Fibroblast of pulmonary artery (primary cell): ENCODE measurements at places on chromosomes 5 and 9.
A peak's percentile ranks its signal among the peaks of the same experiment; 100 is the strongest.

GRCh38 chr9:124747065-124747464, 24.0 kb downstream of the NR6A1 start:
- no peak for DNase-seq

DNA sequence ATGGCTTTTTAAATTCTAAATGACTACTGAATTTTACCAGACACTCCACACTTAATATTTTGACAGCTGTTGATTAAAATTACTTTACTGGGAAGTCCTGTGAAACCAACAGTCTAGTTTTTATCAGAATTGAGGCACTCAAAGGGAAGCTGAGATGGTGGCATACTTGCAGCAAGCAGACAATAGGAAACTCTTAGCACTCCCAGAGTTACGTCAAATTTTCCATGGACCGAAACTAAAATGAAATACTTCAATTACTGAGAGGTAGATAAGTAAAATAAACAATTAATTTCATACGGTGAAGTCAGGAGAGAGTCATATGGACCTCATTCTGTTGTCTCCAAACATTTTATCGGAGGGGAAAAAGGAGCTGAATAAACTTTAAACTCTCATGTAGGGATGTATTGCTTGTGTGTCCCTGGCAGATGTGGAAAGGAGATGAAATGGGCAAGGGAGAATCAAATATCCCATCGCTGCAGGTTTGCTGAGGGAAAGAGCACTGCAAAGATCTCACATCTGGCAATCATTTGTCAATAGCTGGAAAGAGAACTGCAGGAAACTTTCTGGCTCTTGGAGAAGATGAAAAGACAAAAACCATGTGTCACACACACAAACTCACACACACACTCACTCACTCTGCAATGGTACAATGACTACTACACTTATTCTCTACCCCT, 189.4 kb downstream of the BNC2 start:
- DNase-seq = no peak

GRCh38 chr9:90070469-90070868, 465.7 kb downstream of the GADD45G start:
- DNase-seq = no peak

DNA sequence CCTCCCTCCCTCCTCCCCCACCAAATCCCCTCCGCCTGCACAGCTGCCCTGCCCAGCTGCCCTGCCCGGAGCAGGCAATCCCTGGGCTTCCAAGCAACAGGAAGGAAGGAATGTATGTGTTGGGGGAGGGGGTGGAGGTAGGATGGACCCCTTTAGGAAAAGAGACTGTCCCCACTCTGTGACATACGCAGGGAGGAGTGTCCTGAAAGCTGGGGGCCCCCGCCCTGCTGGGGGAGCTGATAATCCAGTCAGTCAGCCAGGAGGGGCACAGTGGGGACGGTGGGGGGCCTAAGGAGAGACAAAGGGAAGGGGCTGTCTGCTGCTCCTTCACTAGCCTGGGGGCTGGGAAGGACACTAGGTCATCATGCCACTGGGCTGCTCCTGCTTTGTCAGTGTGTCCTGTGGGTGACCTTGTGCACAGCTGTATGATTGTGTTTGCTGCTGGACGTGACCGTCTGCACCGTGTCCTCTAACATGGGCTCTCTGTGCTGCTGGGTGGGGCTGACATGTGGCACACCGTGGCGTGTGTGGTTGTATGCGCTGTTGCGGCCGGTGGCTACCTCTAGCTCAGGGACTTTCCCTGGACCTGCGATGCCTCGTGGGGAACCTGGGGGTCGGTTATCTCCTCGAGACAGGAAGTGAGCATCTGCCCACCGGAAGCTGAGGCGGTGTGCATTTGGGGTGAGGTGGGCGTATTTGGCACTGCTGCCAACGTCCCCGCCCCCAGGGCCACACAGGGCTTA, 3.0 kb downstream of the N4BP3 start:
- DNase-seq = no peak

GRCh38 chr9:110797611-110798010, 129.0 kb downstream of the MUSK start:
- DNase-seq = peak; percentile 32

DNA sequence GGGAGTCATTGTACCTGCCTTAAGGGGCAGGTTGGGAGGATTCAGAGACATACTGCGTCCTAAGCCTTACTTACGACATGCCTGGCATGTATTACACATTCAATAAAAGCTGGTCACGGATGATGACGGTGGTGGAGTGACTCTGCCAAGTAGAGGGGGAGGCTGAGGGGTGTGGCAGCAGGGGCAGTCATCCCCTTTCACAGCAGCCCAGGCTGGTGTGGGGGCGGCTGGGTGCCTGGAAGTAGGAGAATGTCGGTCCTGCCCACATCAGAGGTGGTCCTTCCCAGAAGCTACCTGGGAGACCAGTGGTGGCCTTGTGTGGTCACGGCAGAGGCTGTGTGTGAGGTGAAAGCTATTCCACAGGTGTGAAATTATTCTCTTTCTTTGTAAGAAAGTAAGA, 8.9 kb downstream of the ZBTB34 start:
- no peak for DNase-seq

GRCh38 chr5:164265566-164265965, 760.1 kb downstream of the MAT2B start:
- DNase-seq = no peak

- no peak for DNase-seq
These were observed 730.1 kb downstream of the NR2F1-AS1 start for GRCh38 chr5:92850886-92851285.

DNA sequence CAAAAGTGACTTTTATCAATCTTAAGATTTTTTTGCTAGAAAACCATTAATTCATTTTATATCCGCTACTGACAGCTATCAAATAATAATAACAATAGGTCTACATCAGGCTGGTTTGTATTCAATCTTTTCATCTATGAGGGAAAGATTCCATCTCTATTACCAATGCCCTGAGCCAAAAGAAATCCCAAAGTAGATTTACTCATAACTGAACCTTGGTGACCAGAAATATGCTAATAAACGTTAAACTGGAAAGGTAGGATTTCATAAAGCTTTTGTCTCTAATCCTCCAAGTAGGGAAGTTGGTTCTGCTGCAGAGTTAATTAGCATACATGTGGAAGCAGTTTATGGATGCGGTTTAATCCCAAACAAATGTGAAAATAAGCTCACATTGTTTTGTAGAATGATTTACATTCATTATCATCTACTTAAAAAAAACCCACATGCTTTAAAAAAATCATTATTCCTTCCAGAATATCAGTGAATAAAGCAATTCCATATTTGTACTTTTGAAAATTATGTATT, 715.5 kb downstream of the CETN3 start:
- DNase-seq = no peak

DNA sequence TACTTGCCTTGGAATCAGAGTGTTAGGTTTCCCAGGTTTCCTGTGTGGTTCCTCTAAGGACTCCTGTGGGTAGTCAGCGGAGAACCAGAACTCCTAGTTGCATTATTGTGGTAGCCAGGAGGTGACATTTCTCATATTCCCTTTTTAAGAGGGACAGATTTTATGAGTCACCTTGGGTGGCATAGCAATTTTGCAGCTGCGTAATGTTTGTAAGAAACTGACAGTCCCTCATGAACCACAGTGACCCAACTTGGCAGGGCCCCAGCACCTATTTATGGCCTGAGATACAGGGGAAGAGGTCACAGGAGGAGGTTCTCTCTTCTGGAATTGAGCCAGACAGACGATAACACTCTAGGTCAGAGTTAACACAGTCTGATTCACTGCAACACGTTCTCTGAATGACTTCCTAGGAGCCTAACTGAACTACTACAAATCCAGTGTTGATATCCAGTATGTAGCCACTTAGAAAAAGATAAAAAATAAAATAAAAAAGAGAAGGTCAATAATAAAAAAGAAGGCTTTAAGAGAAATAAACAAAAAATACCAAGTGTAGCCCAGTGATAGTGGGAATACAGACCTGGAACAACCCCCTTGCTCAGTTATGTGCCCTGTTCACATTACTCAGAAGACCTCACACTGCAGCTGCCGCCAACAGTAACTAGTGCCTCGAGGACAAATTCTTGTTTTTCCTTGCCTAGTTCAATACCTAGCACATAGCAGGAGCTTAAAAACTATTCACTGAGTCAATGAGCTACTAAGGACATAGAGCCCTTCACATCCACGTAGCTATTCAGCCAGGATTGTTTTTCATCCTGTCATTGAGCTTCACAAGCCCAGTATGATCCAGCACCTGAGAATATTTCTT, 50.7 kb upstream of the VLDLR start:
- DNase-seq = peak; percentile 85

- DNase-seq = no peak
These were observed 6.1 kb downstream of the PRDM6 start for GRCh38 chr5:123094919-123095797.

- DNase-seq = no peak
These were observed 8.9 kb downstream of the IFNE start for GRCh38 chr9:21473236-21473635.

GRCh38 chr5:167442922-167443321, 848.5 kb upstream of the WWC1 start:
- no peak for DNase-seq

GRCh38 chr9:94212091-94212490, 47.0 kb upstream of the ZNF169 start:
- peak; percentile 11 for DNase-seq

GRCh38 chr9:121394292-121394691, 24.2 kb upstream of the STOM start:
- DNase-seq = no peak

DNA sequence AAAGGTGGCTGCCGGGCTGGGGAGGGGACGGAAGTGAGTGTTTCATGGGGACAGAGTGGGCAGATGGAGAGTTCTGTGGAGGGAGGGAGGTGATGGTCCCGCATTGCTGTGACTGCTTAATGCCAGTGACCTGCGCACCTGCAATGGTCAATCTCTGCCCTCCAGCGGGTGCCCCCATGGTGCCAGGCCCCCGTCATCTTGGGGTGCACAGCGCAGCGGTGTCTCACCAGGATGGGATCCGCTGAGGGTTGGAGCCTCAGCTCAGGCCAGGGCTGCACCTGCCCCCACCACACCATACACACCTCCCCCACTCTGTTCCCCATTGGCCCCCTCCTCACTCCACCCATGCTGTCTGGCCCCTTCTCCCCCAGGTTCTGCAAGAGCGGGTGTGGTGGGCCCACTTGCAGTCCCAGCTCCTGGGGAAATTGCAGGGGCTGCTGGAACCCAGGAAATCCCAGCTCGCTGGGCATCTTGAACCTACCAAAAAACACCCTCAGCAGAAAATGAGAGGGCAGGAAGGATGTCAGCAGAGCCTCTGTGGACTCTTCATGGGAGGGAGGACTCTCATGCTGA, 12.1 kb upstream of the CAMSAP1 start:
- DNase-seq = no peak

- DNase-seq = no peak
These were observed 8.1 kb downstream of the SPDL1 start for GRCh38 chr5:169591636-169592035.

GRCh38 chr5:139251281-139251687, 42.3 kb upstream of the MATR3 start:
- no peak for DNase-seq

DNA sequence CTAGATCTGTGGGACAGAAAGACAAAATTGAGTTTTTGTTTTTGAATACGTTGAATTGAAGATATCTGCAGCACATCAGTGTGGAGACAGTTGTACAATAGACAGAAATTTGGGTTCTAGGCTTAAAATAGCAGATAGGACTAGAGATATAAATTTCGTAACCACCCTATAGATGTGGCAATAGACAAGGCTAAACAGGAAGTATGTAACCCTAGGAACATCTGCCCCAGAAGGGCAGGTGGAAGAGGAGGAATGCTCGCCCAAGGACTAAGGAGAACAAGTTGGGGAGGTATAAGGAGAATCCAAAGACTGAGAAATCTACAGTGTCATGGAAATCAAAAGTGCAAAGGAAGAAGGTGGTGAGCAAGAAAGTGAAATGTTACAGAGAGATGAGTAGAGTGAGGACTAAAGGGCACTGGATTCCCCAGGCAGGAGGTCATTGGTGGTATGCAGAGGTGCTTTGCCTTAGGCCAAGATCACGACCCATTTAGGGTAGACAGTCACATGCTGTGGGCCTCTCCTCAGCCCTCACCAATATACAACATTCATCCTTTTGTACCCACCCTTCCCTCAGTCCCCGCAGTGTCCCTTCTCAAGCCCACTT, 109.1 kb upstream of the ELL2 start:
- DNase-seq = no peak

- peak; percentile 57 for DNase-seq
These were observed 279.8 kb upstream of the POU5F2 start for GRCh38 chr5:94021246-94021645.

- DNase-seq = no peak
These were observed 22.1 kb upstream of the LPCAT1 start for GRCh38 chr5:1545805-1546355.

GRCh38 chr5:132493241-132493640, 2.7 kb upstream of the IRF1 start:
- DNase-seq = no peak

- DNase-seq = no peak
These were observed 136.6 kb upstream of the STC2 start for GRCh38 chr5:173464813-173465212.

DNA sequence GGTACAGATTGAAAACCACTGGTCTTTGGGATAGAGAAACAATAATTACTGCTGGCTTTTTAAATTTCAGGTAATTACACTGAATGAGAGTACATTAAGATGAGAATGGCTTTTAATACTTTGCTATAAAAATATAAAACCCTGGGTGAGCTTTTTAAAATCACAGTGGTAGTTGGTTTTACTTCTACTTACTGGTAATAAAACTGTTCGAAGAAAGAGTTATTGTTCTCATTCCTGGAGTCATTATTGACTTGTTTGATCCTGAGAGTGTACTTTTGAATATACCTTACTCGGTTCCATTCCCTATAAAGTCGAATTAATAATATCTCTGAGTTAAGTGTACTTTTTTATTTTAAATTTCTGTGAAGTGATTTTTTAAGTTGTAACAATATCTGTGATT, 21.5 kb downstream of the MELK start:
- DNase-seq = no peak
